ENCODE measurements at places on chromosomes 2 and 18. TPM values are rescaled to one million over a fixed set of nuclear protein-coding genes. Genes with fewer than 3 reads are reported as not detected.

SERPINB5 gene
- 0.07 TPM for total RNA-seq

SCG2 gene
- 1.4 TPM for total RNA-seq

CCDC102B gene
- total RNA-seq: 0.42 TPM

CDH19 gene
- total RNA-seq: 1.3 TPM

CNDP1 gene
- total RNA-seq: not detected

PARD6G gene
- 3.4 TPM for total RNA-seq

PLGLB2 gene
- 0.16 TPM for total RNA-seq

ME2 gene
- total RNA-seq: 43.5 TPM

ITGB1BP1 gene
- 183 TPM for total RNA-seq

CABYR gene
- total RNA-seq: 12.5 TPM

HOXD13 gene
- 0.15 TPM for total RNA-seq

TLX2 gene
- 0.30 TPM for total RNA-seq

HK2 gene
- total RNA-seq: 1.1 TPM

ALPP gene
- 0.56 TPM for total RNA-seq

CCDC68 gene
- 3.4 TPM for total RNA-seq

IL1RL1 gene
- total RNA-seq: 1.1 TPM

RAB27B gene
- total RNA-seq: 11.8 TPM

TMEM17 gene
- total RNA-seq: 5.4 TPM

PSMA8 gene
- not detected for total RNA-seq

DUSP2 gene
- total RNA-seq: 0.52 TPM

NOL4 gene
- not detected for total RNA-seq

ACKR3 gene
- 29.6 TPM for total RNA-seq

VSNL1 gene
- not detected for total RNA-seq

RESP18 gene
- not detected for total RNA-seq

PTH2R gene
- total RNA-seq: not detected

AQP12A gene
- not detected for total RNA-seq

KIAA2012 gene
- not detected for total RNA-seq

PLCD4 gene
- total RNA-seq: 0.71 TPM

CYP20A1 gene
- total RNA-seq: 7.7 TPM

FSIP2 gene
- not detected for total RNA-seq

EHD3 gene
- total RNA-seq: 9.9 TPM

IL36A gene
- not detected for total RNA-seq

TXNDC2 gene
- total RNA-seq: 0.12 TPM

CTAGE1 gene
- total RNA-seq: not detected

IL1A gene
- 0.10 TPM for total RNA-seq

TCF7L1 gene
- 10.3 TPM for total RNA-seq

TSGA10 gene
- total RNA-seq: 9.8 TPM

CHCHD5 gene
- 56.9 TPM for total RNA-seq

SLC4A3 gene
- 3.4 TPM for total RNA-seq

SERPINB12 gene
- not detected for total RNA-seq

LCT gene
- 0.03 TPM for total RNA-seq

CYTIP gene
- total RNA-seq: not detected

MOGAT1 gene
- total RNA-seq: not detected

SEPTIN2 gene
- 287 TPM for total RNA-seq

MOCOS gene
- total RNA-seq: 2.7 TPM

HOXD1 gene
- total RNA-seq: 0.21 TPM

CLEC4F gene
- not detected for total RNA-seq

RAMP1 gene
- total RNA-seq: not detected

KCTD18 gene
- 10.8 TPM for total RNA-seq

All from A549 treated with RU486 at 1 μM for 4 hours (cell line).